ENCODE measurements at places on chromosomes 5 and 9.

GRCh38 chr9:115395511-115396021 is 277.6 kb upstream of the TNC start:
- no peak for DNase-seq

DNA sequence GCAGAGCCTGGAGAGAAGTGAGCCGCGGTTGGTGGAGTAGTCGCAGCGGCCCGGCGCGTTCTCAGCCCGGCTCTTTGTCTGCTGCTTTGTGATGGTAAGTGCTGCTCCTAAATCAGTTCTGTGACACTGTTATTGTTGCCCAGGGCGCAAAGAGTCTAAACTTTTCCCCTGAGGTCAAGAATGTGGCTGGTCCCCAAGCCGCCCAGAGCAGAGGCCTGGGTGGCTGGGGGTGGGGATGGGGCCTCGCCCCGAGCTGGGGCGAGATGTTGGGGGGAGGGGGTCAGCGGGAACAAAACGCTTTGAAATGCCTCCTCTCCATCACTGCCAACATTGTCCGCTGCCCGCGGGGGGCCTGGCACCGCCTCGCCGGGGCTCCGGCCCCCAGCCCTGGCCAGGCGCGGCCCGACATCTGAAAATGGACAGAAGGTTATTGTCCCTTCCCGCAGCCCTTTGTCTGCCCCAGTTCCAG is 11.7 kb upstream of the CERCAM start:
- no peak for DNase-seq

DNA sequence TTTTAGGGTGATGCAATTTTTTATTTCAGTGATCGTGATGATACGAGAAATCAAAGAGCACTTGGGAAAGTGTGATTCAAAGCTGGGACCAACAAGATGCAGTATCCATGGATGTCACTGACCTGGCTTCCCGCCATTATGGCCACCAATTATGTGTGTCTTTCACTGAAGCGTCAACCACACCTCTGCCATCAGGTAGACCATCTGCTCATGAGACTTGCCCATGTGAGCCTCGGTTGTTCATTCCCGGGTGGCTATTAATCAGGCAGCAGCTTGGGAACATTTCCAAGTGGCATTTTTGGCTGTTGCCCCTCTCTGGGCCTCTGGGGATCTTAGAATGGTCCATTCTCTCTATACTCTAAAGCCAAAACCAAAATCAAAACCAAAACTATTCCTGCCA is 436.0 kb upstream of the ADAMTSL1 start:
- DNase-seq: no peak

GRCh38 chr5:172642926-172643871 is 2.1 kb downstream of the NEURL1B start:
- DNase-seq: no peak

- no peak for DNase-seq
Observed at GRCh38 chr9:124125651-124125977, 114.0 kb downstream of the LHX2 start.

GRCh38 chr9:69497816-69498215 is 172.8 kb downstream of the ENTREP1 start:
- no peak for DNase-seq

DNA sequence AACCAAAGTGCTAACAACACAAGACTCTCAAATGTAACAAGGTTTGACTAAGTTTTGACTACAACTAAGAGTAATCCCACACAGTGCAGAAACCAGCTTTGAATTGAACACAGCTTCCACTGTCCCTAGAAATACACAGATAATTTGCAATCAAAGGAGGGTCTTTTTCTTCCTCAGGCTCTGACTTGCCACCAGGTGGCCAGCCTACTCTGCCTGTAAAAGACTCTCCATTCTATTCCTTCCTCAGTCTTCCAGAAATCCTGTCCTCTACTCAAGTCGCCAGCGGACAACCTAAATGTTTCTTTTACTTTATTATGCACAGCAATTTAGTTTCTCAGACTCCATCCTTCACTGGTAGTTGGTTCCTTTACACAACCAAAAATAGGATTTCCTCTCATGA is 32.2 kb upstream of the MCTP1 start:
- DNase-seq: no peak

GRCh38 chr5:160450164-160450932 is 28.7 kb downstream of the PTTG1 start:
- no peak for DNase-seq

DNA sequence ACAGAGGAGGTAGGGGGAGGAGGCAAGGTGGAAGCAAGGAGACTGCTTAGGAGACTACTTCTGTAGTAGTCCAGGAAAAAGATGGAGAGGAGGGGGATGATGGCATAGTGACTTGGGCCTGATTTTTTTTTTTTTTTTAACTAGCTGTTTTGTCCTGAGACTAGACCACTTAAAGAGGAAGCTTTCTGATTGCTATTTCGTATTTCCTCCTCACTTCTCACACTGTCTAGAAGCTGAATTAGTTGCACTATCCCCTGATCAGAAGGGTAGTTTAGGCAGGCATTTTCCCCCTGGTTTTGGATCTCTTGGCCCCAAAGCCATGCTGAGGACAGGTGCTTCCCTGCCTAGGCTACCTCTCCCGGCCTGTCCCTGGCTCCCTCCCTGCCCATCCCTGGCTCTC is 14.9 kb downstream of the LARP1 start:
- no peak for DNase-seq

GRCh38 chr9:107542411-107543157 is 53.0 kb upstream of the KLF4 start:
- no peak for DNase-seq

- no peak for DNase-seq
Observed at GRCh38 chr9:35136866-35137265, 21.2 kb upstream of the ATOSB start.

DNA sequence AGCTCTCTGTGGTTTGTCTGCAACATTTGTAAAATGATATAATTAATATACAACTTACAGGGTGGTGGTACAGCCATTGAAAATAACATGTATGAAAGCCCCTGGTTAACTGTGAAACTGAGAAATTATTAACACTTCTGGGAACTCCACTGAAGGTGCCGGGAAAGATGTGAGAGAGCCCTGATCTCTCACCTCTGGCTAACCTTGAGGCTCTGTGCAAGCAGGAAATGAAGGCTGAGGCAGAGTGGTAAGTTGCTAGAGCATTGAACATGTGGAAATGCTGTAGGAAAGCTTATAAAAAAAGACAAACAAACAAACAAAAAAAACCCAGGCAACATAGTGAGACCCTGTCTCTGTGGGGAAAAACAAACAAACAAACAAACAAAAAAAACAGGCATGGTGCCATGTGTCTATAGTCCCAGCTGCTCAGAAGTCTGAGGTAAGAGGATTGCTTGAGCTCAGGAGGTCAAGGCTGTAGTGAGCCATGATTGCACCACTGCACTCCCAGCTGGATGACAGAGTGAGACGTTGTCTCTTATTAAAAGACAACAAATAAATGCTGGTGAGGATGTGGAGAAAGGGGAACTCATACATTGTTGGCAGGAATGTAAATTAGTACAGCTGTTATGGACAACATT is 7.5 kb downstream of the CATSPER3 start:
- DNase-seq: no peak

DNA sequence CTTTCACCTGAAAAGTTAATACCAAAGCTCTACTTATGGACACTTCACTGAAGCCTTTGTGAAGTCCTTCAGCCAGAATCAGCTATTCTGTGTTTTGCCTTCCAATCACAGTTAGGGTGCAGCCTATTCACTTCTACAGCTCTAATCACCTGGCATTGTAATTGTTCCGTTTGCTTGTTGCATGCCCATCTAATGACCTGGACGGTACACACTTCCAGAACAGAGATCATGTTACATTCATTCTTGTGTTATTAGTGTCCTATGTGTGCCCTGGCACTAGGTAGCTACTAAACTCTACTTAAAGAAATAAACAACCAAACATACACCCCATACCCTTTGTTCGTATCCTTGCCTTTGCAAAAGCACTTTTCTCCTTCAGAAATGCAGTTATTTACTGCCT is 1162.9 kb upstream of the WWC1 start:
- DNase-seq: no peak

DNA sequence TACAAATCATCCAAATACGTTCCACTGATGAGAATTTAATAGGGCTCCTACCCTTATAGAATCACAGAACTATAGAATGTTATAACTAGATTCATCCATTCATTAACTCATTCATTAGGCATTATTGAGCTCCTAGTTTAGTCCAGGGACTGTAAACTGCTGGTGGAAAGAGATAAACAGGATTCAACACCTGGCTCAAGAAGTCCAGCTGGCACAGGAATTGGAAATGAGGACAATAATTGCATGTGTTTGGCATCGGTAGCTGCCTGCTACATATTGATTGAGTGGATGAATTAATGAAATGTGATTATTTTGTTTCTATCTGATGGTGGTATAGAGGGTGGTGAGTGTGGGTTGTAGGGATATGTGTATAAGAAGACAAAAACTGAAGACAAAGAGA is 100.8 kb upstream of the TLE1 start:
- no peak for DNase-seq

GRCh38 chr5:156681265-156681664 is 168.8 kb upstream of the PPP1R2B start:
- no peak for DNase-seq

DNA sequence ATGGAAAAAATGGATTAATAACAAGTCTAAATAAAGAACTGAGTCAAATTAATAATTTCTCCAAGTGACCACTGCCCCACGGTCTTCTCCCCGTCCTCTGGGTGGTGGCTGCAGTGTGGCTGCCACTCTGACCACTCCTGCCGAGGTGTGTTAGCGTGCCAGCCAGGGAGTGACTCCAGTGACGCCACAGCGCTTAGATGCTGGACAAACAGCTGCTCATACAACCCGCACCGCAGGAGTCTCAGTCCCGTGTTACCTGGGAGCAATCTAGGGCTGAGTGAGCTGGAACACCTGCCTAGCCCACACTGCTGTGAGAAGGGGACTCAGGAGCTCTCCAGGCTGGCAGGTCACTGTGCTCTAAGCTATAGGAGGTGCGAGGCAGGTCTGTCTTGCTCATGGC is 10.2 kb downstream of the MAPK9 start:
- no peak for DNase-seq

DNA sequence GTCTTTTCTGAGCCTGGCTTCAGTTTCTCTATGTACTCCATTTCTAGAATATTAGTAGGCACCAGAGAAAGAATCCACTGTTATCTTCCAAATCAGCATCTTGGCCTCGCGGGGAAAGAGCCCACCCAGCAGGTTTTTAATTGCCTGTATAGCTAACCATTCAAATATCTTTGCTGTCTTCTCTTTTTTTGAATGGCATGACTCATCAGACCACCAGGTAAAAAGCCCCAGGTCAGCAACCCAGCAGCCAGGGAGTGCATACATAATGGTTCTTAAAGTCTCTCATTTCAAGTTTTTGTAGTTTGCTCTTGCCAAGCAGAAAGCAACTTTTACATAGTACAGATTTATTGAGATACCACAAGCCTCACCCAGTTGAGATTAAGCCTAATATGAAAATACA is 50.7 kb downstream of the TMEM167A start:
- DNase-seq: no peak

GRCh38 chr5:34410411-34411139 is 245.6 kb upstream of the RAI14 start:
- DNase-seq: no peak

DNA sequence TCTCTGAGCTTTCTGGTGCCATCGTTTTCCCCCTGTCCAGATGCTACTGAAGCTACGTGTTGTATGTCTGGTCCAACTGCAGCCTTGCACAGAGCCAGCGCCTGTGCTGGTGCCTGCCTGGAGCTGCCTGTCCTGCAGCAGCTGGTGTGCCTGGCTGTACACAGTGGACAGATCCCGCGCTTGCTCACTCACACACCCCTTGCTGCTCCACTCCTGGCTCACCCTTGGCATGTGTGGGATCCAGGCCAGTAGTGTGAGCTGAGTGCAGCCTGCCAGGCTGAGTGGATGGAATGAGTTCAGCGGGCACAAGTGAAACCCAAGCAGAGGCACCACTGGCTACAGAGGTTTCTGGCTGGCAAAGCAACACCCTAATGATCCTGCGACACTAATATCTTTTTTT is 40.4 kb downstream of the FER start:
- peak; percentile 35 for DNase-seq

- no peak for DNase-seq
Observed at GRCh38 chr5:148970228-148970627, 92.6 kb downstream of the SH3TC2 start.

DNA sequence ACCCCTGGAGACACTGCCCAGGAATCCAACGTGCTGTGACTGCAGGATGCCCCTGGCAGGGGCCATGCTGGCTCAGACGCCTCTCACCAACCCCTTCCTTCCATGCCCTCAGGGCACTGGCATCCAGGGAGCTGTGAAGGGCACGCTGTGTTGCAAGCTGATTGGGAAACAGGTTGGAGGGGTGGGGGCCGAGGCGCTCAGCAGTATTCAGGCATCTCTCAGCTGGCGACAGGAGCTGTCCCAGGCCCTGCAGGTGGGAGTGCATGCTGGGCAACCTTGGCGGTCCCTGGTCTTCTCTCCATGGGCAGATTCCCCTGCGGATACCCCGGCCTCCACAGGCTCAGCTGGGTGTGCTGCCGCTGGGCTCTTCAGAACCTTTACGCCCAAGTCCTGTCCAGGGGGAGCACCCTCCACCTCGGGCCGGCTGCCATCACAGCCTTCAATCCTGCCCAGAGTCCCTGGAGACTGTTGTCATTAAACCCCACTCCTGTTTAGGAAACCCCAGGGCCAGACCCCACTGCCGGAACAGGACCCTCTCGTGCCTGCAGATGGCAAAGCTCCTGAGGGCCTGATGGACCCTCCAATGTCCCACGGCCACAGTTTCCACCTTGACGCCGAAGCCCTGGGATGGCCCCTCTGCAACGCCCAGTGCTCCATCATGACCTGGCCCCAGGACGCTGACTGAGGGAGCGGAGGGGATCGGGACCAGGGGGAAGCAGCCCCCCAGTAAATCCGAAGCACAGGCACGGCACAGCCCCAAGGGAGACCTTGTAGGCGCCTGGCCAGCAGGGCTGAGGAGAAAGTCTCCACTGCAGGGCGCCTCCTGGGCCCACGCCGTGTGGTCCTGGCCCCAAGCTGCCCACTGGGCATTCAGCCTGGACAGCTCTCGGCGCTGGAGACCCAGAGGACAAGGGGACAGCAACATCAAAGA is 9.3 kb downstream of the TPPP start:
- no peak for DNase-seq

DNA sequence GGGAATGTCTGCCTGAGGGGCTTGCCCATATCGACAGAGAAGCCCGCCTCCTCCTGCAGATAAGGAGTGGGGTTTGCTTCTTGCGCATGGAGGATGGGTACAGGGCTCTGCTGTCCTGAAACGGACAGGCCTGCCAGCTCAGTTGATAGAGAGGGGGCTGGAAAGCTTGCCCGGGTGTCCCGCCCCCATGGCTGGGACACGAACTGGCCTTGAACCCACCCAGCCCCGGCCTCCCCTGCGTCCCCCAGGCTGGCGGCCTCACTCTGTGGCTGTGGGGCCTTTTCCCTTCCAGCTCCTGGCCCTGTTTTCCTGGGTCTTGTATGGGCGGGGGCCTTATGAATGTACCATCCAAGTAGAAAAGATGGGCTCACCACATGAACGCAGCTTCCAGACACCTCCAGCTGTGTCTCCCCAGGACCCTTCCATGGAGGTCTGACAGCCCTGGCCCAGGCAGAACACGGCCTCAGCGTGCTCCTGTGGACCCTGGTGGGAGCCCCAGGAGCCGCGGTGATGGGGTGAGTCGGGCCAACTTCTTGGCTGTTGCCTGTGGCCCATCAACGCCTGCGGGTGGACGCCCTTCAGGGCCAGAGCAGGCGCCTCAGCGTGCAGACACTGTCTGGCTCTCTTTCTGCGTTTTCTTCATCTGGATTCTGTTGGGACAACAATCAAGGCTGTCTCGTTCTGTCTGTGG is 15.9 kb upstream of the SLC2A6 start:
- no peak for DNase-seq

All from muscle of arm (tissue), 14 donors.